ENCODE measurements at places on chromosomes 3 and 15.

DNA sequence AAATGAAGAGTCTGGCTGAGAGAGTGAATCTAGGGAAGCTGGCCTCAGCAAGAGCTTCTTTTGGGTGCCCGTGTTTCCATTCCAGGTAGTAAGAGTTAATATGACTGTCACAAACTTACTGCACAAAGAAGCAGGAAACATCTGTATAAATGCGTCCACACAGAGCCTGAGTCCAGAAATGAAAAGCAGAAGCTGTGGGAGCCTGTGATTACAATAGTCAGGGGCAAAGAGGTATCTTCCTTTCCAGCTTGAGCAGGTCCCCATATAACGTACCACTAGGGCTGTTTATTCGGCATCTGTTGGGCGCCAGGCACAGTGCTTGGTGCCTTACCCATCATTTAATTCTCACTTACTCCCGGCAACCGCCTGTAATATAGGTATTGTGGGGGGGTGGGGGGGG lies 40.5 kb upstream of the B3GNT5 start:
- no peak for DNase-seq

DNA sequence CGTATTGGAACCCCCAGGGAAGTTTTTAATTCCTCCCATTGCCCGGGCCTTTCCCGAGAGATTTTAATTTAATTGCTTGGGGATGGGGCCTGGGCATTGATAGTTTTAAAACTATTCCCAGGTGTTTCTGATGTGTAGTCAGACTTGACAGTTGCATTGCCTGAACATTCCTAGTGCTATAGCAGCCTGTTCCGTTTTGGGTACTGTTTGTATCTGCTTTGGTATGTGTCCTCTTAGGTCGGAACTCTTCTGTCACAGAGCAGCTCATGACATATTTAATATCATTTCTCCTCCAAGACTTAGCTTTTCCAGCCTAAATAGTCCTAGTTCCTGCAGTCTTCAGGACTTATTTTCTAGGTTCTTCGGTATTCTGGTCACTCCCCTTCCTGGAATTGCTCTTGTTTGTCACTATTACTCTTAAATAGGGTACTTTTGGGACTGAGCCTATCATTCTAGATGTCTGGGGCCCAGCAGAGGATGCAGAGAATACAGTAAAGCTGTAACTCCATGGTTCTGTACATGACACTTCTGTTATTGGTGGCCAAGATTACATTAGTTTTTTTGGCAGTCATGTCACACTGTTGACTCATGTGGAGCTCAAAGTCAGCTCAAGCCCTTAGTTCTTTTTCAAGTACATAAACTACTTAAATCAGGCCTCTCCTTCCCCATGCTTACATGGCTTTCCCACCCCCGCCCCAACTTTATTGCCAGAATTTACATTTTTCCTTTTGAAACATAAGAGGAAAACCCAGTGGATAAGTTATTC lies 81.5 kb downstream of the BBX start:
- no peak for DNase-seq

DNA sequence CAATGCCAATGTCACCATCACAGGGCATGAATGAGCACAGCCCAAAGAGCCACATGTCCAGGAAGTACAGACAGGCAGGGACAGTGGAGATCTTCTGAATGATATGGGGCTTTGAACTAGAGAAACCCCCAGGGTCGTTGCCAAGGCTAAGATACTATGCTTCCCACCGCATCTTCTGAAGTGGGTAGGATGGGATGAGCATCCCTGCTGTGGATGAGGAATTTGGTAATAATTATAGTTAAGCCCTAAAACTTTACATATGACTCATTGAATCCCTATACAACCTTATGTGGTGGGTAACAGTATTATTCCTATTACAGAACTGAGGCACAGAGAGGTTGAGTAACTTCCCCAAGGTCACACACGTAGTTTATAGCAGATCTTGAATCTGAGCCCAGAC lies 44.2 kb downstream of the WNT5A start:
- DNase-seq: no peak

DNA sequence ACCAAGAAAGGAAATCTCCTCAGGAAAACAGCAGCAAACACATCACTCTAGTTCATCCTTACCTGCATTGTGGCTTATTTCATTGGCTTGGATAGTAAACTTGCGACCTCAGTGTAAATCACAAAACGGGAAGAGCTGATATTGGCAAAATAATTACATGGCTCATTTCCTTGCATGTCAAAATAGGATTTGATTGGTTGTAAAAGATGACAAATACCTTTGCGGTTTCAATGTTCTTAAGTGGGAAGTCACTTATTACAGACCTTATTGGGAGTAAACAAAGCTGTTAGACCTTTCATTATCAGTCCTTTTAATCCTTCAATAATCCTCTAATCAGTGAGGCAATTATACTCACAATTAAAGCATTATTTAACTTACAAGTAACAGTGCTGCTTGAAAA lies 590.6 kb downstream of the MAGI1 start:
- DNase-seq: no peak

DNA sequence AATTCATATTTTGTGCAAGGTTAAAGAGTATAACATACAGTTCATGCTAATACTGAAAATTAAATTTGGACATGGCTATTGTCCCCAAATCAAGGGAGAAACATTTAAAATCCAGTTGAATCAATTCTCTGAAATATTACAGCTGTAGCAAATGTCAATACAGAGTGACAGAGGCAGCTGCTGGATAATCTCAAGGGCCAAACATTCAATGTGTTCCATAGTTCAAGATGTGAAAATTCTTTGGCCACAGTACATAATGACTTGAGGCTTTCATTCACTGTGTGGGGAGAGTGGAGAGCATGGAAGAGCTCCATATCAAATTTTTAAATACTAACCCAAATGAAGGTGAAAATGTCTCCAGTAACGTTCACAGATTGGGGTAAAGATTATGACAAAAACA lies 1192.8 kb upstream of the CADM2 start:
- no peak for DNase-seq

Measured in activated CD4-positive, alpha-beta T cell treated with anti-CD3 and anti-CD28 coated beads, Interleukin-2, Interleukin-4, amounts not matched to agents 100 ng/mL and 50 ng/mL, durations not matched to agents 16 hours and 8 hours (primary cell).